ENCODE measurements at places on chromosomes 5 and 9. TPM values are rescaled to one million over a fixed set of nuclear protein-coding genes. Genes with fewer than 3 reads are reported as not detected.

GRCh38 chr5:131563434-131564228 is 71.4 kb downstream of the RAPGEF6 start:
- no peak for DNase-seq

GRCh38 chr9:128159522-128159783 is 612 bp upstream of the BBLN start:
- peak; percentile 59 for DNase-seq

- no peak for DNase-seq
Measured at GRCh38 chr9:129282731-129283211, 104.7 kb upstream of the IER5L start.

DNA sequence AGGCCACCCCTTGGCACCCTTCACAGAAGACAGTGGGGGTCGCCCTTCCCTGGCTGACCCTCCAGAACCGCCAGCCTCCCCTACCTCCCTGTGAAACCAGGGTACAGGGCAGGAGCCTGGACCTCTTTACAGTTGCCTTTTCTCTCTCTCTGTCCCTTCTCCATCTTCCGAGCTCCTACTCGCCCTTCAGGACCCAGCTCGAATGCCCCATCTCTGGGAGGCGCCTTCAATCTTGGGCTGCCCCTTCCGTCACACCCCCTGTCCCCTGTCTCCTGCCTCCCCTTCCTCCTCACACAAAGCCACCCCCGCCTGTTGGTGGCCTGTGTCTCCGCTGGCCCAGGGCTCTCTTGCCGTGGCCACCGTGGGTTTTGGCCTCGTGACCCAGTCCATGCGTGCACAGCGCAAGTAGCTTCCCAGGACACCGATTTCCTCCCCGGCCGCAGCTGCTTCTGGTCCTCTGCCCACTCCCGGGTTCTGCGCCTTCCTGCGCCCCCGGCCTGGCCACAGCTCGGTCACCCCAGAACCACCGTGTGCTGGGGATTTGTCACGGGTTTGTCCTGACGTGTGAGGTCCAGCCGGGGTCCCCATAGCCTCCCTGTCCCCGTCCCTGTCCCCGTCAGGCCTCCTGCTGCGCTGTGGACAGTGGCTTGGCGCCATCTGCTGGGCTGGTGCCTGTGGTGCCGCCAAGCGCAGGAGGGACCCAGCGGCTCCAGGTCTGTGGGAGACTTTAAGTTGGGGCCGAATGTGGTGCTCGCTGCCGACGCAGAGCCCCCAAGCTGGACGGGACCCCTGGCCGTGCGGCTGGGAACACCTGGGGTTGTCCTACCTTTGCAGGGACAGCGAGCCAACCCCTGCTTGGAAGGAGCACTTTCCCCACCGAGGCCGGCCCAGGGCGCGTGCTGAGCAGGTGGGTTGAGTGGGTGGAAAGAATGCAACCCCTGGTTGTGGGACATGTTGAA is 4.0 kb upstream of the TMEM250 start:
- peak; percentile 76 for DNase-seq

DNA sequence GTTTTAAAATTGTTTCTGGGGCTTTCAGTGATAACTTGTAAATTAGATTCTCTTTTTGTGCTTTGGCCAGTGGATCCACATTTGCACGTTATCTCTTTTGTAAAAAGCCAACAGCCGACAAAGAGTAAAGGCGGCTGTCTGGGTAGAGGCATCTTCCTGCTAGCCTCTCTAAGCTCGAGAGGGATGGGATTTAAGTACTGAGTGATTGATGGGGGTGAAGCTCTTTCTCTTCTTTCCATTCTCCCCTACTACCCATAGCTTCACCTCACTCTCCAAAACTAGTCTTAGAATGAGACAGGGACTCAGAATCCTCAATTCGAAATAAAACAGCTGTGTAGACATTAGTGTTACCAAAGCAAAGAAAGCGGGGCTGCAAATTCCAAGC is 3.4 kb downstream of the PBX3 start:
- DNase-seq = no peak

DNA sequence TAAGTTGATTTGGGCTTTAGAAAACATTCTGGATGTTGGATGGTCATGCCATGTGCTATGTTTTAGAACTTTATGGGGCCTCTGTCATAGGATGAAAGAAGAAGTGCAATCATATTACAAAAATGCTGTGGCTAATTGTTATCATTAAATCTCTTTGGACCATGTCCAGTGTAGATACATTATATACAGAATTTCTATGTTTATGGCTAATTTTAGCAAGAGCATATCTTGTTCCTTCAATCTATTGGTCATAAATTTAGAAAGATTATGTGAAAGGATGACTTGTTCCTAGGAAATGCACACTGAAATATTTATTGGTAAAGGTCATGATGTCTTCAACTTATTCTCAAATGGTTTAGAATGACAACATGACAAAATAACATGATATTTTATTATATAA is 42.4 kb upstream of the ELL2 start:
- DNase-seq = no peak

DNA sequence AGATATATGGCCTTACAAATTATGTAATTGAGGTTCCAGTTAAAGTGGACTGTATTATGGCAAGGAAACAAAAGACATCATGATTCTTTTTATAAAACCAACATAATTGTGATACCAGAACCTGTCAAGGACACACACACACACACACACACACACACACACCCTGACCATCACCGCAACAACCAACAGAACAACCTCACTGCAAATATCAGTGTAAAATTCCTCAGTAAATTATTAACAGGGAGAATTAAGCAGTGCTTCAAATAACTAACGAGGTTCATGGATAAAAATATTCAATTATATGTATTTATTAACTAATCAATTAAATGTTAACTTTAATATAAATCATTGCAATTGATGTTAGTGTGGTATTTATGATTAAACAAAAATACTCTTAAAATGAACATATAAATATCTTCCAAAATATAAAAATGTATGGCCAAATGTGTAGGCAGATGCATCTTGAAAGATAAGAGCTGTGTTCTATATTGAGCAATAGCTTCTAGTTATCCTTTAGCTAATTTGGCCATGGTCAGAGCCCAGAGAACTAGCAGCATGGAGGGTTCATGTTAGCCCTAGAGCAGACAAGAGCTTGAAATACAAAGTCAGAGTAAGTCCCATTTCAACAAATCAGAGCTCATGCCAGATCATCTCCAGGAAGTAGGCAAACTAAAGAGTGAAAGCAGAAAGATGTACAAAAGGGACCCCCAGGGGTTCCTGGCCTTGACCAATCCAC is 280.5 kb upstream of the ADAMTS16 start:
- no peak for DNase-seq

- no peak for DNase-seq
Measured at GRCh38 chr9:24095246-24095645, 269.2 kb upstream of the ELAVL2 start.

DNA sequence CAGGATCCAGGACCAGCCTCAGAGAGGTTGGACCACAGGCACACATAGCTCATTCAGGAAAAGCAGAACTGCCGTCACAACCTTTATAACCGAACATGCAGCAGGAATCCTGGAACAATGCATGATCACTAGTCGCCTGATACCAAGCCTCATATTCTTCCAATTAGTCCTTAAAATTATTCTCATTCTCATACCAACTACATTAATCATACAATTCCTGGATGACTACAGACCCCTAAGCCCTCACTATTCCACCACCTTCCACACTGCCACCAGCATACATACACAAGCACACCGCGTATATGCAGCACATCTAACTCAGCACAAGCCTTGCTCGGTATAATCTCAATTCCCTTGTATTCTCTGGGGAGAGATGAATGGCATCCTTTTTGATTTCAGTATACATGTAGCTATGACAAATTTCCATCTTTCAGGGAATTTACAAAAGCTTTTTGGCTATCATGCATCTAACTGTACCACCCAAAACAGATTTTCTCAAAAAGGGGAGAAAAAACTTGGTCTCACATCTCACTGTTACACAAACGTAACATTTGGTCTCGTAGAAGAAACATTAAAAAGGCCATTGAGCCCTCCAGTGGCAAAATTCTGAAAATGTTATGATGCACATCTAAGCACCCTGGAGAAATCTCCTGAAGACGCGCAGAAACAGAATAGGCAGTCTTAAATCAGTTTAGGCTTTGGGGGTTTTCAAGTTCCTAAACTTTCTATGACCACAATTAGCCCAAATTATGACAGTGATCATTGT is 46.2 kb downstream of the MCTP1 start:
- DNase-seq = peak; percentile 34

The ANXA2R gene
- 2.9 TPM for total RNA-seq

The SPEF2 gene
- total RNA-seq = 1.6 TPM

The GARIN3 gene
- total RNA-seq = not detected

The ACTBL2 gene
- total RNA-seq = 8.7 TPM

The AK8 gene
- total RNA-seq = 0.23 TPM

The SPATA6L gene
- 3.1 TPM for total RNA-seq

The DENND1A gene
- 13.5 TPM for total RNA-seq

The HAVCR2 gene
- 0.12 TPM for total RNA-seq

The SLC6A3 gene
- total RNA-seq = not detected

The MEGF10 gene
- 0.80 TPM for total RNA-seq

The NR4A3 gene
- 0.17 TPM for total RNA-seq

All from Daoy (cell line).